GM23248 (cell line): ENCODE measurements at places on chromosomes 16 and 17. TPM values are rescaled to one million over a fixed set of nuclear protein-coding genes. Genes with fewer than 3 reads are reported as not detected.

Gene CDH3
- total RNA-seq = under 0.01 TPM in 1 of 2 replicates, not detected in the other

Gene RHBDL1
- total RNA-seq = 0.89 and 2.1 TPM in 2 replicates

Gene BIRC5
- total RNA-seq = 30.9 and 32.5 TPM in 2 replicates

- peaks cover 2% of the 10 kb centered on the region; the same call in 1 of the 2 replicates for H3K27me3 ChIP-seq
- no peak overlapping the region for H3K4me3 ChIP-seq
- H3K4me1 ChIP-seq = peaks cover 20% of the 10 kb centered on the region
- no peak overlapping the region for H3K27ac ChIP-seq
- DNase-seq = no peak
Observed at GRCh38 chr17:39742856-39743436, 5.2 kb downstream of the GRB7 start.

Gene KRTAP16-1
- not detected in 2 replicates for total RNA-seq

GRCh38 chr17:4208238-4208637 lies 55.5 kb downstream of the ANKFY1 start:
- no peak overlapping the region for H3K4me3 ChIP-seq
- H3K27ac ChIP-seq = peak overlapping the region; percentile 49; the same call in 1 of the 2 replicates
- peaks cover 21% of the 10 kb centered on the region; the same call in 1 of the 2 replicates for H3K36me3 ChIP-seq
- H3K4me1 ChIP-seq = peaks cover 30% of the 10 kb centered on the region
- peak; percentile 85 for DNase-seq

Gene GRAP
- not detected in 2 replicates for total RNA-seq

Gene KRTAP1-5
- total RNA-seq = 49.2 and 64.1 TPM in 2 replicates

- no peaks in the 10 kb centered on the region for H3K36me3 ChIP-seq
- DNase-seq = no peak
Observed at GRCh38 chr17:73436954-73437353, 125.2 kb upstream of the CDC42EP4 start.

Gene WFIKKN1
- not detected in 2 replicates for total RNA-seq

GRCh38 chr17:32936186-32936893 lies 8.4 kb downstream of the TMEM98 start:
- H3K27ac ChIP-seq = no peak overlapping the region
- peaks cover 14% of the 10 kb centered on the region; the same call in 1 of the 2 replicates for H3K36me3 ChIP-seq
- no peaks in the 10 kb centered on the region for H3K27me3 ChIP-seq
- H3K4me3 ChIP-seq = no peak overlapping the region
- DNase-seq = no peak

Gene ABCC11
- total RNA-seq = 0.76 TPM in 1 of 2 replicates, not detected in the other
